Left colon (tissue), 2 donors: ENCODE measurements at places on chromosomes 2 and 18.

DNA sequence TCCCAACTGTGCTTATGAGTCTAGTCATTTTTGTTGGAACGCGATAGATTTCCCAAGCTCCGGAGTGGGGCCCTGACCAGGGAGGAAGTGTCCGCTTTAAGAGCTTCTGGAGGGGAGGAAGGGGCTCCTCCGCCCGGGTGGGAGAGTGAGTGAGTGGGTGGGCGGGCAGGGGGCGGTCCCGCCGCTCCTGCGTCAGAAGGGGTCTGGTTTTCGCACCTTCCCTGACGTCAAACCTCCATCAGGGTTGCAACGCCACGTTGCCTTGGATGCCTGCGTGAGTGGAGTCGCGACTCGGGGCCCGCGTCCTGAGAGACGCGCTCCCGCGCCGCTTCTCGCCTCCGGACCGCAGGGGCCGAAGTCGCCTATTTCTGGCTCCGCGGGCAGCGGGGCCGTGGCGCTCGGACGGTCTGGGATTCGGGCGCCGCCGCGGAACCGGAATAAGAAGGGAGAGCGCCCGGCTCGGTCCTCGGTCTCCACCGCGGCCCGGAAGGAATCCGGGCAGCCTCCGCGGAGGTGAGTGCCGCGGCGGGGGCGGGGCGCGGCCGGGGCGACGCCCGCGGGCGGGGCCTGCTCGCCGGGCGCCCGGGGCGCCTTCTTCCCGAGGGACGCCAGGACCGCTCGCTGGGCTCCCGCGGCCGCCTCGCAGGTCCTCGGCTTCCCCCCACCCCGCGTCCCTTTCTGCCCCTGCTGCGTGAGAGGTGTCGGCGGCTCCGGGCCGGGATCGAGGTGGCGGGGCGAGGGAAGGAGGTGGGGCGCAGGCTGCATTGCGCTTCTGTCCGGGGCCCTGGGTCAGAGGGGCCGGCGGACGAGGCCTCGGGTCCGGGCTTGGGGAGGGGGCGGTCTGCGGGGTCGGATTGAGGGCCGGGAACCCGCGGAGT, at the start of gene ZDBF2:
TSS of gene ZDBF2 (plus strand) at position 230 of the 878 bp plus-strand sequence. CDS start 7,187 bp downstream, outside the sequence.
- DNase-seq = peak; percentile 32

DNA sequence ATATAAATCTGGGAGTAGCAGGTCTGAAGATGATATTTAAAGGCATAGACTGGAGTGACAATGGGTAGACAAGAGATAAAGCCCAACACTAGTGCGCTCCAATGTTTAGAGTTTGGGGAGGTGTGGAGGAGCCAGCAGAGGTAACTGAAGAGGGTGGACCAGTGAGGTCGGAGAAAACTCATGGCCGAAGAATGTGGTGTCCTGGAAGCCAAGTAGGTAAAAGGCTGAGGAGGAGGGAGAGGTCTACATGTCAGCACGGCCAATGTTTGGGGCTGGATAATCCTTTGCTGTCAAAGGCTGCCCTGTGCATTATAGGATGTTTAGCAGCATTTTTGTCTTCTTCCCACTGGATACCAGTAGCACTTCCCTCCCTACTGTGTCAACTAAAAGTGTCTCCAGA, 78.8 kb upstream of the KCNE4 start:
- no peak for DNase-seq

- DNase-seq = no peak
These were observed 213.4 kb downstream of the NEDD4L start for GRCh38 chr18:58257461-58257860.

DNA sequence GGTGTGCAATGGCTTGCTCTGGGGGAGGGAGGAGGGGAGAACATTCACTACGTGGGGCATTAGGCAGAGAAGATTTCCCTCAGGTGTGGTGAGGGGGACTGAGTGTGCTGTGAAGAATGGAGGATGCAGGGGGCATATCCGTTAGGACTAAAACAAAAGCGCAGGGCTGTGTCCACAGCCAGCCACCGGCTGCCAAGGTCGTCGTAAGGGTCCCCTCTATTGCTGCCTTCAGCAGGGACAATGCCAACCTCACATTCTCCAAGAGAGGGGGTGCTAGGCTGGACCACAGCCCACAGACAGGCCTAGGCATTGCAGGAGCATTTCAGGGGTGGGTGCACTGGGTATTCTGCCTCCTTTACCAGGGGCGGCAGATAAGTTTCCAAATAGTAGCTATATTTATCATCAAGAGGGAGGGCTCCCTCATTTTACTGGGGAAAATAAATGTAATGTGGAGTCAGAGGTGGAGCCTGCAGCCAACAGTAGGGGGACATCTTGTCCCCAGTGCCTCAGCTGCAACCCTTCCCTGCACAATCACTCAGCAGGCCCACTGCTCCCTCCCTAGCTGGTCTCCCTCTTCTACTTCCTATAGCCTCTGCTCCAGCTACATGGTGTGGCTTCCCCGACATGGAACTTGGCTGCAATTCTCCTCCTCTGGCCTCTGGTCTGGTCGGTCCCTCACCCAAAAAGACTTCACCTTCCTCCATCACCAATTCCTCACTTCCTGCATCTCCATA, 74.9 kb upstream of the OTOF start:
- DNase-seq = no peak

DNA sequence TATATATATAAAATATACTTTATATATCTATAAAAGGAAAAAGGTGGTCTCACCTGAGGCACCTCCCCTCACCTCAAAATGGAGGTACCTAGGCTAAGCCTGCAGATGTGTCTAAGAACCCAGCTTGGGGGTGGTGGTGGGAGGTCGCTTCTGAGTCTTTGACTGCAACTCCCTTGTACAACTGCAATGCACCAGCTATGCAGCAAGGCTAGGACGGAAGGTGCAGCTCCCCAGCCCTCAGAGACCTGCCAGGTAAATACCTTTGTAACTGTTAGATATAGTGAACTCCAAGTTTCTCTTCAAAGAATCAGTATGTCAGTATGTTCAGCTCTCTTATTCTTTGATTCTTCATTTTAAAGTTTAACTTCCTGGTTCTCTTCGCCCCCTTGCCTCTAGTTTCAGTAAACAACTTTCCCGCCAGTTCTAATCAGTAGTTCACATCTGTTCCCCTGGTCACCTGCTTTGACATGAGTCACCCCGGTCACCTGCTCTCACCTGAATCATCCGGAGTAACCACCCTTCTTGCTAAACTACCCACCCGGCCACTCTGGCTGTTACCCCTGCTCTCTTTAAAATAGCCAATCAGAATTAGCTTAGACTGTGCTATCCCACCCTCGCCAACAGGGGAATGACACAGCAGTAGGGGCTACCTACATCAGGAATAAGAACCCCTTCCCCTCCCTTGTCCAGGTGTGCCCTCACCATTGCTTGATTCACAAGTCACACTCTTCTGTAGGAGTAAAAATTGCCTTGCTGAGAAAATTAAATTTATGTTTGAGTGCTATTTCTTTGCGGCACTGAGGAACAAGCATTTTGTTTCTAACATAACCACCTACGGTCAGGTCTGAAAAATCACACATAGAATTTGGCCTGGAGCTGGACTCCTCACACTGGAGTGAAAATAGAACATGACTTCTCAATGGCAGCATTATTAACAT, 24.7 kb upstream of the IMPA2 start:
- DNase-seq = no peak

- DNase-seq = no peak
These were observed 754.2 kb upstream of the ID2 start for GRCh38 chr2:7927691-7928090.

- no peak for DNase-seq
These were observed 12.0 kb upstream of the C2orf66 start for GRCh38 chr2:196821195-196821594.

- no peak for DNase-seq
These were observed 589.9 kb downstream of the XIRP2 start for GRCh38 chr2:167478196-167478595.

DNA sequence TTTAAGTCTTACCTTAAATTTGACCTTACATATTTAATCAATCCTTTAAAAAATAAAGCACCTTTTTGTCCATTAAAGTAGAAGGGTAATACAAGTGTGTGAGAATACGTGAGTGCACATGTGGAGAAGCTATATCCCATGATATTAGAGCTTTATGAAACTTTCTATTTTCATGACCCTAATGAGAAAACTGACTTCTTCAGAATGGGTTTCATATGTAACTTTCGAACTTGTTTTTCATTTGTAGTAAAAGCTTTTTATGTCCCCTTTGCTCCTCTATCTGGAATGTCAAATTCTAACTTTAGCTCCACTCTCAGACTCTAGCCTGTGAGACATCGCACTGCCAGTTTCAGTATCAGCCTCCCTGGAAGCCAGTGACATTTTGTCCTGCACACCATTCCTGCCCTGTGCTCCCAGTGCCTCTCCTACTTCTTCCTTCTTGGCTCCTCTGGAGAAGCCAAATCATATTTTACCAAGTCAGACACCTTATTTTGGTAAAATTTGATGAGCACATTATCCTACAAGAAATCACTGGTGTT, 42.0 kb downstream of the MAPRE2 start:
- DNase-seq = no peak

DNA sequence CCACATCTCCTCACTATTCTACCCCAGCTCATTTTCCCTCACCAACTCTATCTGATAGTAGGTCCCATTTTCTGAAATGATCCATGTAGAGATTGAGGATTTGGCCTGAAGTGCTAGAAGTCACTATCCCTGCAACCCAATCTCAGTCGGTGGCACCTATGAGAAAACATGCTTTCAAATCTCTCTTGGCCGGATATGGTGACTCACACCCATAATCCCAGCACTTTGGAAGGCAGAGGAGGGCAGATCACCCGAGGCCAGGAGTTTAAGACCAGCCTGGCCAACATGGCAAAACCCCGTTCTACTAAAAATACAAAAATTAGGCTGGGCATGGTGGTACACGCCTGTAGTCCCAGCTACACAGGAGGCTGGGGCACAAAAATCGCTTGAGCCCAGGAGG, 19.1 kb upstream of the MARCHF4 start:
- DNase-seq = no peak

- DNase-seq = no peak
These were observed 60.9 kb upstream of the KLHL29 start for GRCh38 chr2:23323917-23324680.

DNA sequence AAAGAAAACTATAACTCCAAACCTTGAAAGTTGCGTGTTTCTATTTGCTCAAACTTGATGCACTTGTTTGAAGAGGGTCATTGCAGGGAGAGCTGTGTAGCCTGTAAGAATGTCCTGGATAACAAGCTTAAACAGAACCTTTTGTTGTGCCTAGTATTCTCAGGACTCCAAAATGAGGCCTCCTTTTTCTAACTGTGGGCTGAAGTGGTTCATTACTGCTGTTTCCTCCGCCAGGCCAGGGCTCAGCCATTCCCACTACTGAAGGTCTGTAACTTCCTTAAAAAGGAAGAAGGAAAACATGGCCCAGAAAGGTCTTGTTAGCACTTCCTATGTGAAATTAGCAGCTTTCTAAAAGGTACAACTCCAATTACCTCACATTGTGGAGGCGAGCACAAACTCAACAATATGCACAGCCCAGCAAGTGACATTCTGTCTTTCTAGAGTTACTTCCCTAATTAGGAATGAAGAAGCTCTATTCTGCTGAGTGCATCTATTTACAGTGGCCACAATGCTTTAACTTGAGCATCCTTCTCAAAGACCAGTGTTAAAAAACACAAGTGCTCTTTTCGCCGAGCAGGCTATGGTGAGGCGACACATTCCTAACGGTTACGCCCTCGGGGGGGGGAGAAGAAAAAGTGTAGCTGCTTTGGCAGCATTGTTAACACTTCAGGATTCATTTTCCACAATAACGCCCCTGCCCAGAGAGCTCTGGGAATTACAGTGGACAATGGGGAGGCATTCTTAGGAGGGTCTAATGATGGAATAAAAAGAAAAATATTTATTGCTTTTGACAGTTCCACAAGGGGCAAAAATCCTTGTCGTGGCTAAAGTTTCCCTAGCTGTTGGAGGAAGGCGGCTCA, 136.9 kb upstream of the SIX3 start:
- no peak for DNase-seq

DNA sequence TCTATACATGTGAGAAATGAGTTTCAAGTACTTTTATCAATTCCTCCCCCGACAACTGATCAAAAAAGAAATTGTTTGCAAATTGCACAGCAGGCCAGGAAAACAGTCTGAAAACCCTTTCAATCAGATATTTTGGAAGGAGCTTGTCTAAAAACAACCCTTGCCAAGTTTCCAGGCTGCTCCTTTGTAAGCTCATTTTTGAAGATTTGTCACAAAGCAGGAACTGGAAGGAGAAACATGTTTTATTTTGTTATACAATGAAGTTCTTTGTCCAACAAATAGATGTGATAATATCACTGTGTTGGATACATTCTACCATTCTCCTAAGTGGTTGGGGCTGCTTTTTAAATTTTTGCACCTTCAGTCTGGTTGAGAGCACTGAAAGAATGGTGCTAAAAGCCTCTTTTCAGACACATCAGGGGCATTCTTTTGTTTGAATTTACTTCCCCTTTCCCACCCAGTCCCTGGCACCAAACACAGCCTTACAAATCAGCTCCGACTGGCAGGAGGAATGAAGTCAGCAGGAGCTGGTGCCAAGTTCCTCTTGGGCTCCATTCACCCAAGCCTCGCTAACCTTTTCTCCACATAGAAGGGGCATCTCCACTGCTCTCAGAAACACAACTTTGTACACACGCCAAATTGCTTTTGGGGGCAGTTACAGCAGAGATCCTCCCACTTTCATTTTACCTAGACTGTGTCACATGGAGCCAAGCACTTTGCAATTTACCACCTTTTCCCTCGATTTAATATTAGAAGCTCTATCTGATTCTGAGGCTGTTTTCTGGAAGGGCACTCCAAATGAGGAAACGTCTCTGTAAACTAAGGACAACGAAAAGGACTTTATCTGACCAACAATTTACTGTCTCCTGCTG, 88.0 kb downstream of the C1D start:
- DNase-seq = peak; percentile 11

- DNase-seq = no peak
These were observed 241.8 kb downstream of the AFF3 start for GRCh38 chr2:99900556-99900955.

DNA sequence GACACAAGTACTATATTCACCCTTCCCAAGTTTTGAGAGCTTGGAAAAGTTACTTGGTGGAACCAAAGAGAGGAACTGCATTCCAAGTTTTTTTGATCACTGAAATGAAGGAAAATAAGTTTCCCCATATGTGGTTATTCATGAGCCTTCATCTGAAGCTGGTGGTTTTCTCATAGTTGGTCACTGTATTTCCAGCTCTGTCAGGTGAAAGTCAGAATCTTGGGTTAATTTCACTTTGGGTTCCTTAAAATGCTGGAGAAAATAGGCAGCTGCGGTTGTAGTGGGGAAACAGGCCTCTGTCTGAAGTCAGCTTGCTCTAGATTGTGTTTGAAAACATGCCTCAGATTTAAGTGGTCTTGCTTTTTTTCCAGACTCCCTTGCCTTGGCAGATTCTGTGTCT, 200.5 kb downstream of the HRH4 start:
- no peak for DNase-seq

GRCh38 chr18:39730606-39731005, 2165.0 kb upstream of the CELF4 start:
- no peak for DNase-seq
